Activated CD8-positive, alpha-beta memory T cell treated with anti-CD3 and anti-CD28 coated beads, Interleukin-2, amount 10 ng/mL, durations not matched to agents 7 days and 5 days (primary cell): ENCODE measurements at places on chromosomes 11 and 22. TPM values are rescaled to one million over a fixed set of nuclear protein-coding genes. Genes with fewer than 3 reads are reported as not detected.

DNA sequence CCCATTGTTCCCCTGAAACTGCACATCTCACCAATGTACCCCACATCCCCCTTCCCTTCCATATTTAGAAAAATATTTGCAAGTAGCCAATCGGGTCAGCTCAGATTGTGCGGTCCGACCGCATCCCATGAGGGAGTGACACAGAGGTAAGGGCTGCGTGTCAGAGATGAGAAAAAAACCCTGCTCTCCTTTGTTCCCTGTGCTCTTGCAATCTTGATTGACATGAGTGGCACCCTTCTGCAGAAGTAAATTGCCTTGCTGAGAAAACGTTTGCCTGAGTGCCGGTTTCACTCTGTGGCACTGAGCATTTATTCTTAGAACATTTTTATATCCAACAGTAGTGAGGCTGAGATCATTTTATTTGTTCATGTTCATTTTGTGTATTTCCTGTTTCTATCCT is 81.6 kb upstream of the CCDC90B start:
- H3K27me3 ChIP-seq: no peaks in the 10 kb centered on the region
- H3K4me1 ChIP-seq: no peaks in the 10 kb centered on the region
- no peaks in the 10 kb centered on the region for H3K36me3 ChIP-seq
- no peak overlapping the region for H3K27ac ChIP-seq
- DNase-seq: no peak

DNA sequence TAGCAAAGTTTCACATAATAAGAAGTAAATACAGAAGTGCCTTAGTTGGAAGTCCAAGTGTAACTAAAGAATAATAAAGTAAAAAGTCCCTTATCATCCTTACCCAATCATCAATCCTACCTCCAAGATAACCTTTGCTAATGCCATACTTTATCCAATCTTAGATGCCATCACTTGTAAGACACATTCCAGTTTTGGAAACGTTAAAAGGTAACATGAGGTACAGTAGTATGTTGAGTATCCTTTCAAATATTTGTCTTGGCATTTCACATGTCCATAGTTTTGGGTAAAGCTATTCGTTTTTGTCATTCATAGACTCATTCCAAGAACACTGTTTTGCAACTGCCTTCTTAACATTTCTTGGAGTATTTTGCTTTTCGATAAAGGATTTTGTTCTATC is 115.2 kb upstream of the TEAD1 start:
- no peak overlapping the region for H3K27ac ChIP-seq
- H3K36me3 ChIP-seq: no peaks in the 10 kb centered on the region
- no peaks in the 10 kb centered on the region for H3K4me1 ChIP-seq
- no peak for DNase-seq

DNA sequence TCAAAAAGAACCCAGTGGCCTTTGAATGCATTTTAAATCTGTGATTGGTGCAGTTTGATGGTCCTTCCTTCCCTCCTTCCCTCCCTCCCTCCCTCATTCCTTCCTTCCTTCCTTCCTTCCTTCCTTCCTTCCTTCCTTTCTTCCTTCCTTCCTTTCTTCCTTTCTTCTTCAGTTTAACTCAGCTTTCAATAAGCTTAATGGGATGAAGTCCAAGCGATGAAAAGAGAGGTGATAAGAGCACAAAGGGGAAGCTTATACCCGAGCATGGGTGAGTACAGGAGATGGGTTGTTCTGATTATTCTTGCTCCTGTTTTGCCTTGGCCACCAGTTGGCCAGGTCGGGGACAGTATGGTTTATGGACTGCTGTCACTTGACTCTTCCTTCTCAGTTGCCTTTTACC is 605.6 kb downstream of the NTM start:
- H3K27ac ChIP-seq: no peak overlapping the region
- H3K27me3 ChIP-seq: no peaks in the 10 kb centered on the region
- no peak for DNase-seq
- H3K4me3 ChIP-seq: no peak overlapping the region
- H3K4me1 ChIP-seq: no peaks in the 10 kb centered on the region
- H3K36me3 ChIP-seq: no peaks in the 10 kb centered on the region

DNA sequence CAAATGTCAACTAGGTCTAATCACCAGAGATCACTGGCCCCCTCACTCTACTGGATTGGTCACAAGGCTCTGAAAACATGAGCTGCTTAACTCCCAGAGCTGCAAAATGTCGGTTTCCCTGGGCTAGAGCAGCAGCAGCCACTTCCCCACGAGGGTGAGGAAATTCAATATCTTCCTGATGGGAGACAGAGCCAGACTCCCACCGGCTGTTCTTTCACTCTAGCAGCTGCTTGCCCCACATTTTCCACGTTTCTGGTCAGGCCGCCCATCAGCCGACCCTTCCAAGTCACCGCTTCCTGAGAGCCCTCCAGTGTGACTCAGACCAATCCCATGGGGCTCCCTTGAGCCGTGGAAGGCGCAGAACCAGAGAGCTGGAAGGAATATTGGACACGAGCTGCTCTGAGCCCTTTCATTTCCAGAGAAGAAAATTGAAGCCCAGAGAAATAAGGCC is 227.0 kb downstream of the ADAMTS15 start:
- no peaks in the 10 kb centered on the region for H3K36me3 ChIP-seq
- no peak overlapping the region for H3K4me3 ChIP-seq
- H3K27ac ChIP-seq: no peak overlapping the region
- no peak for DNase-seq

The CHADL gene
- total RNA-seq: 0.12 TPM

The OR51S1 gene
- not detected for total RNA-seq

The NOX4 gene
- total RNA-seq: not detected

The PKNOX2 gene
- not detected for total RNA-seq

The ANKK1 gene
- total RNA-seq: 0.29 TPM

The HBE1 gene
- total RNA-seq: not detected
